Hematopoietic multipotent progenitor cell treated with erythropoietin and hydrocortisone succinate and interleukin-3 and kit ligand, for 17 days (in vitro differentiated cells): ENCODE measurements at places on chromosomes 16 and 17.

DNA sequence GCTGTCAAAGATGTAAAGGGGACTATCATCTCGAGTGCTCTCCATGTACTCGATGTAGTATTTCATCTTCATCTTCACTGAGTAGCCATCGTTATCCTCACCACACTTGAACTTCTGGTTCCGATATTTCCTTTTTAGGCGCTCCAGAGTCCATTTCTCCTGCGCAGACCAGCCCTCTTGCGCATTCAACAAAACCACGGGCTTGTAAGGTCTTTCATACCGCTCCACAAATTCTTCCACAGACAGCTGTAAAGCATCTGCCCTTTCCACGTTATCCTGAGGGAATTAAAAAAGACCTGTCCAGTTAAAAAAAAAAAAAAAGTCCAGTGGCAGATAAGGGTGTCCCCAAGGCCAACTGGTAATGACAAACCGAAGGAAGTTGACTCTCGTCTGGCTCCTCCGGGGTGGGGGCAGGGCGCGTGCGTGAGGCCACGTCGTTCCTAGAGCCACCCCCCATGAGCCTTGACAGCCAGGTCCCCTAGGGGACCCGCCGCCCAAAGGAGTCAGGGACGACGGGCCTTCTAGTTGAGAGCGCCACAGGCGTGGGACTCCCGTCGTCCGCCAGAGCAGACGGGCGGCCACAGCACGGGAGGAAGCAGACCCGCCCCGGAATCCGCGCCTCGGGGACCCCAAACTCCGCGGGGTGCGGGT lies 701 bp downstream of the JMJD6 start:
- DNase-seq = peak; percentile 77

DNA sequence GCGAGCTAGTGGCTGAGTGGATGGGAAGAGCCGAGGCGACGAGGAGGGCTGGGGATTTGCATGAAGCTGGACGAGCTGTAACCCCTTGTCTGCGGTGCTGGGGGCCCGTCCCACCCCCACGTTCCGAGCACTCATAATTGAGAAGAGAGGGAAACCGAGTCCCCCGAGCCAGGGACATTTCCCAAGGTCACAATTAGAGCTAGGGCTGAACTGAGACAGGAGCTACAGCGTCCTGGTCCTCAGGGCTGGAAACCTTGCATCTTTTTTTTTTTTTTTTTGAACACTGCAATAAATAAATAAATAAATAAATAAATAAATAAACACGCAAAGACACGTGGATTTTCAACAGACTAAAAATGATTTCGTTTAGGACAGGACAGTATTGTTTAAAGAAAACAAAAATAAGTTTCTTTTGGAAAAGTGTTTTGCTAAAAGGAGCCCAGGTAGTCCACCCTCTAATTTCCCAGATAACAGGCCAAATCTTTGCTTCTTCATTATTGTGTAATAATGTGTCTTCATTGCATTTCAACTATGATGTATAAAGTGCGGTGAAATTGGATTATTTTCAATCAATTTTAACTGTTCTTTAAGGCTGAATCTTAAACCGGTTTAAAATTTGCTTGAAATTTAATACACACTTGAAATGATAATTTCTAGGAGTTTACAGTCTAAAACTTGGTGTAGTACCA lies 992 bp downstream of the GDPD1 start:
- DNase-seq = no peak

GRCh38 chr16:54648575-54648974 lies 282.1 kb upstream of the IRX5 start:
- no peak for DNase-seq

DNA sequence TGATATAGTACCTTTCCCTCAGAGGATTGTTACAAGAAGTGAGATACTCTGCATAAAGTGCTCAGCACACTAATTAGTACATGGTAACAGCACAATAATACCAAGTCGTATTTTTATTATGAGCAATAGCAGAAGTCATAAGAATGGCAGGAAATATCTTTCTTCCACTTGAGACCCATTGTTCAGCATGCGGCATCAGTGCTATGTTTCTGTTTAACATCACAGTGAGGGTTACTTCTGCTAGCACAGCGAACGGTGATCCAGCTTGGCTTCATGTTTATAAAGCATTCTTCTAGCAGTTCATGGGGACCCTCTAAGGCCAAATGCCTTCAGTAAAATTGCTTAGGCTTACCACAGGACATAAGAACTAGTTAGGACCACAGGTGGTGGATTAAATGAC lies 83.1 kb downstream of the MYO1D start:
- DNase-seq = no peak

DNA sequence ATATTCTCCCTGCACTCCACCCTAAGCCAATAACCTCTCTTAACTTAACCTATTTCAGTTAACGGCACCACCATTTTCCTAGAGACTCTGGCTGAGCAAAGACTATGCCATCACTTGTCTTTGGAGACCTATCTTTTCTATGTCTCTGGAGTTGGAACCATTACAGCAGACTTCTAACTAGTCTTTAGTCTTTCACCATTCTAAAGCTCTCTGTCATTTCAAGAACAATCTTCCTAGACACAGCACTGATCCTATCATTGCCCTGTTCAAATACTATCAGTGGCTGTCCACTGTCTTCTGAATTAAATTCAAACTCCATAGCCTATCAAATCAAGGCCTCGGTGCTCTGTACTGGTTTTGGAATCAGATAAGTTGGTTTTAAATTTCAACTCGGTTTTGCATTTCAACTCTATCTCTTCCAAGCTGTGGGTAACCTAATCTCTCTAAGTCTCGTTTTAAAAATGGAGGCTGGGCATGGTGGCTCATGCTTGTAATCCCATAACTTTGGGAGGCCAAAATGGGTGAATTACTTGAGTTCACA lies 31.9 kb downstream of the RNF43 start:
- DNase-seq = no peak

GRCh38 chr17:72962106-72962505 lies 130.4 kb downstream of the SLC39A11 start:
- DNase-seq = no peak

GRCh38 chr16:46929378-46930332 lies 43.8 kb downstream of the DNAJA2 start:
- peak; percentile 59 for DNase-seq

GRCh38 chr16:73280388-73280787 lies 232.5 kb upstream of the ZFHX3 start:
- DNase-seq = no peak

DNA sequence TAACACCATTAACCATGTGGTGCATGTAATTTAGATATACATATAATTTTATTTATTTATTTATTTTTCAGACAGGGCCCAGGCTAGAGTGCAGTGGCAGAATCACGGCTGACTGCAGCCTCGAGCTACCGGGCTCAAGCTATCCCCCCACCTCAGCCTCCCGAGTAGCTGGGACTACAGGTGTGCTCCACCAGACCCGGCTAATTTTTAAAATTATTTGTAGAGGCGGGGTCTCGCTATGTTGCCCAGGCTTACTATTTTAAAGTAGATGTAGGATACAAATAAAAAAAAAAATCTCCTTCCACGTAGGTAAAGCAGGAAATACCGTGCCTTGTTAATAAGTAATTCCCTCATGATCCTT lies 446 bp upstream of the COQ7 start:
- DNase-seq = no peak

DNA sequence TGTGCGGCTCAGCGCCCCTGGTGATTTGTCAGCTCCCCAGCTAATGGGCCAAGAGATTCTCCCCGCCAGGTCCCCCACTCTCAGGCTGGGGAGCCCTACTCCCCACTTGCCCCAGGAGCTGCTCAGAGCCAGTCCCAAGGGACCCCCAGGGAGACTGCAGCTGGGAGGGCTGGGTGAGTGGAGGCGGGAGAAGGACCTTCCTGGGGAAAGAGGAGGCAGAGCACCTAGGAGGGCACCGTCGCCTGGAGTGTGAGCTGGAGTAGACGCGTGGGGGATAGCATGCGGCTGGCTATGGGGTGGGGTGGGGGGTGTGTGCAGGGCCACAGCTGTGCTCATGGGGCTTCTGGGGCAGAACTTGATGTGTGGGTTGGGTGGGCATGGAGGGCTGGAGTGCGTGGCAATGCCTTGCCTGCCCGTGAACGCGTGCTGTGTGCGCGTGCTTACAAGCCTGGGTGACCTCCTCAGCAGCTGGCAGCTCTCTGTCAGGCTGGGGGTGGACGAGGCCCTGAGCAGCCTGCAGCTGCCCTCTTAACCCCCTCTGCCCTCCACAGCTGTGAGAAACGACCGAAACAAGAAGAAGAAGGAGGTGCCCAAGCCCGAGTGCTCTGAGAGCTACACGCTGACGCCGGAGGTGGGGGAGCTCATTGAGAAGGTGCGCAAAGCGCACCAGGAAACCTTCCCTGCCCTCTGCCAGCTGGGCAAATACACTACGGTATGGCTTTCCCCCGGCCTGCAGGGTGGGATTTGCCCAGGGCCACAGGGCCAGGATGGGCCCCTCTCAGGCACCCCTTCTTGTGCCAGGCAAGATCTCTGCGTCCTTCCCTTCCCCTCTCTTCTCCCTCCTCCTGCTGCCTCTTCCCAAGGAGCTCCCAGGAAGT lies 12.9 kb downstream of the GJD3 start:
- no peak for DNase-seq

DNA sequence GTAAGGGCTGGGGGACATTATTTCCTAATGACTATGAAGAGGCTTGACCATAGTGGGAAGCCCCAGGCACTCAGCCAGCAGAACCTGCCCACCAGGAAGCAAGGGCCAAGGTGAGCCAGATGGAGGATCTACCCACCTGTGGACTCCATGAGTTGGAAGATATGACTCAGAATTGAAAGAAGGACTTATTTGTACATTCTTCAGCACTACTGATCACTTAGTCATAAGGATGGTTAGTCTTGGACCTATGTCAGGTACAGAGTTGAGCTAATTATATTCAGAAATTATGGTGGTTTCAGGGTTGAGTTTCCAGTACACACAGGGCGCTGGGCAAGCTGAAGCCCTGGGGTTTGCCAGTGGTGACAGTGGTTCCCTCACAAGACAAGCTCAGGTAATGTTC lies 24.0 kb upstream of the GRIN2A start:
- DNase-seq = no peak

GRCh38 chr17:43683928-43684653 lies 22.4 kb upstream of the MEOX1 start:
- DNase-seq = no peak

DNA sequence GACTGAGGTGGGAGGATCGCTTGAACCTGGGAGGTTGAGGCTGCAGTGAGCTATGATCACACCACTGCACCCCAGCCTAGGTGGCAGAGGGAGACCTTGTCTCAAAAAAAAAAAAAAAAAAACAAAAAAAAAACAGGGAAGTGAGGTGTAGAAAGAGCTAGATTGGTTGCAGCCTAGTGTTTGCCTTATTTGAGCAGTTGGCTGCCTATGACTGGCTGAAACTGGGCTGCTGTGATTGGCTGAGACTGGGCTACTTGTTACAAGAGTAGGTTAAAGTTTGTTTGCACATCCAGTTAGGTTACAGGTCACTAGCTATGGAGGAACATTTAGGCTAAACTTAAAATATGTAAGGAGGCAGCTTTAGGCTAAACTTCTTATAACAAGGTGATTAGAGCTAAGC lies 5.7 kb downstream of the DHRS7B start:
- DNase-seq = no peak

- DNase-seq = no peak
Measured at GRCh38 chr17:50265690-50266315, 8.5 kb upstream of the TMEM92 start.

DNA sequence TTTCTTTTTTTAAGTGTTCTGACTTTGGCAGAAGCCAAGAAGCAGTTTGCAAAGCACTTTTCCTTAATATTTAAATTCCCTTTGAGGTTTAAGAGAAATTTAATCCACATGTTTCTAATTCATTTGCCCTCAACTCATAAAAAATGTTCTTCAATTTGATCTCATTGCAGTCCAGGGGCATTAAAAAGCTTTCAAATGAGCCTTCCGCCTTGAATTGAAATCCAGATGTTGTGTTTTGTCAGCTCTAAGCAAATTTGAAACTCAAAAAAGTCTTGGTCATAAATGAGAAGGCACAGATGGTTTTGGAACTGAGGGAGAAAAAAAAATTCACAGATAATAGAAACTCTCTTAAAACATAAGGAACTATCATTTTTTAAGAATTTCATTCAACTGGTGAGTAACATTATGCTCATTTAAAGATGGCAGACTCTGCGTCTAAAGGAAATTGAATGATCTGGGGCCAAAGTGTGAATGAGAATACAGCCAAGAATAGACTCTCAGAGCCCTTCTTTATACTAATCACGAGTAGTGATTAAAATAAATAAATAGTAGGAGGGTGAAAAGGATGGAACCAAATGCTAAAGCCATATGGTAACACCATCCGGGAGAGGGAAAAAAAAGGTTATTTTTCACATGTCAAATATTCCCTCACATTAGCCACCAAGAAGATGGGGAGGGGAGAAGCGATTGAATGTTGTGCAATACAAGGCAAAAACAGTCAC lies 1304.7 kb downstream of the CDH8 start:
- DNase-seq = no peak

DNA sequence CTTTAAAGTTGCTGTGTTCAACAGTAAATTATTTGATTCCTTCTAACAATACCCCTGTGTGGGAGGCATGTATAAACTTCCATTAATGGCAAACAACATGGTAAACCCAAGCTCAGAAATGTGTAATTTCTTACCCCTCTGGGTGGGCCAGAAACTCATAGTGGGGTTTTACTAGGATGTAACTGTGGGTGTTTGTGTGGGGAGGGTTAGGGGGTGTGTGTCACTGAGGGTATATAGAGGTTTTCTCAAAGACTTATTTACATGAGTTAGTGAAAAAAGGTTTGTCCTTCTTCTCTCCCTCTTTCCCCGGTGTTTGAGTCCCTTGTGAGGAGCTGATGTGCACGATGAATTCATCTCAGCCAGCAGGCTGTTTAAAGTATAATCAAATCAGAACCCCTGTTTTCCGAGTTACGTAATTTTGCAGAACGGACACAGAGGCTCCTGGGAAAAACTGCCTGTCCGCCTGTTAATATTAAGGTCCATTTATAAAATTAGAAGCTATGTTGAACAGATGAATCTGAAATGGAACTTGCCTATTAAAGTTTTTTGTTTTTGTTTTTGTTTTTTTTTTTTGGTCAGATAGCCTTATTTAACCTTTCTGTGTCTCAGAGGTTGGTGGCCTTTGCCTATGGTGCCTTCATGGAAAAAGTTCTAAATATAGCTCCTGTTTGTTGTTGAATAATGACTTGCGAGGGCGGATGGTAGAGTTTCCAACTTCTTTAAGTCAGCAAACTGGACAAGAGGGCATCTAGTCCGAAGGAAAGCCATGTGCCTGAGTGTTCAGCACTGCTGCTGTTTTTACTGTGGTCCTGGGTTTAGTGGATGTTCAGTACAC lies 73.3 kb downstream of the MSI2 start:
- no peak for DNase-seq

- DNase-seq = no peak
Measured at GRCh38 chr16:51820176-51820575, 669.1 kb upstream of the SALL1 start.
